NB4 (cell line): ENCODE measurements at places on chromosomes 12 and 14.

GRCh38 chr12:76341436-76342030, 6.7 kb downstream of the BBS10 start:
- DNase-seq, result no peak

- DNase-seq, result peak; percentile 75
Measured at GRCh38 chr14:68683326-68683725, 109.5 kb downstream of the ZFP36L1 start.

DNA sequence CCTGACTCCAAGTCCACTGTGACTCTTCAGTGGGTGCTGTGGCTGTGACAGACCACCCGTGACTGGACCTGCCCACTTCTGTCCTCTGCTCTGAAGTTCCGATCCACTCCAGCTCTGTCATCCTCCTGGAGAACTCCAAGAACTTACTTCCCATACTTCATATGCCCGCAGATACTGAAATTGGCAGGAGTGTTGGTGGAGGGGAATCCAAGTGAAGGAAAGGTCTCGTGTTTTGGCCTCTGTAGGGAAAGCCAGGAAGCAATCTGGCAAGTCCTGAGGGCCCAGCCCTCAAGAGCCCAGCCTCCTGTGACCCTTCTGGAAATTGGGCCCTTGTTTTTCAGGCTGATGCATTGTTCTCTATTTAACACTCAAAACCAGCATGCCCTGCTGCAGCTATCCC, 22.4 kb upstream of the FKBP4 start:
- no peak for DNase-seq

DNA sequence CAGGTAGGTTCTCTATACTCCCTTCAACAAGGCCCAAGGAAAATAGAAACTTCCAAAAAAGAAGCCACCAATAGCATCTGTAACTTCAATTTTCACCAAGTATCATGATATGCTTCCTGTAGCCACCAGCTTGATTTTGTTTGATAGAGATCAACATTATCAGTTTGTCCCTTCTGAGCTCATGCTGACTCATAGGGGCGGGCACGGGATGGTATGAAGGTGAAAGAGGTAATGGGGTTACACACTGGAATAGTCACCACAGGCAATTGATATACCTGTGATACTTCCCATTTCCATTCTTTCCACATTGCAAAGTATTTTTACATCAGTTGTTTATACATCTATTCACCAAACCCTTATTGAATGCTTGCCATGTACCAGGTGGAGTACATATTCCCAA, 134.1 kb downstream of the KCNA5 start:
- no peak for DNase-seq

GRCh38 chr12:25637752-25638151, 84.7 kb upstream of the LMNTD1 start:
- no peak for DNase-seq

DNA sequence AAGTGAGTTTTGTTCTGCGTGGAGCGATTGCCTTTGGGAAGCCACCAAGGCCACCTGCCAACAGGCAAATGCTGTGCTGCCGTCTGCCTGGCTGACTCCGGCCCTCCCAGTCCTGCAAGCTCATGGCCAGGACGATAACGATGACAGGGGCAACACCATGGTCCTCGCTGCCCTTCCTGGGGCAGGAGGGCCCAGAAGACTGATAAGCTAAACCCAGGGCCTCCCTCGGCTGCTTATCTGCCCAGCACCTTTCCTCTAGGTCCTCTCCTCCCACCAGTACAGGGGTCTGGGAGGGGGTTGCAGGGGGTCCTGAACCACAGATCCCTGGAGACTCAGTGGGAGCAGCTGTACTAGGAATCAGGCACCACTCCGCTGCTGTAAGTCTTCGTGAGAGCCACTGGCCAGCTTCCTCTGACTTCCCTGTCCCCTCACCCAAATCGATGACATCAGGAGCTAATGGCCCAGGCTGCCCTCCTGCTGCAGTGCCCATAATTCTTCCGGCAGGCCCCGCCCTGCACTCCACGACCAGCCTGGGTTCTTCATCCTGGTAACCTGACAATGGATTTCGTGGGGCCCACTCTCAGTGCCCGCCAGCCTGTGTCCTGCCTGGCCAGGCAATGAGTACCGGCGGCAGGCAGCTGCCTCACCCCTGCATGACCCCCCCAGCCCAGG, 5.1 kb downstream of the ANKRD9 start:
- DNase-seq, result no peak

GRCh38 chr12:52291267-52291935, at the start of gene KRT81:
Gene KRT81 (minus strand): TSS chr12:52291534. CDS start chr12:52291465, 69 bp downstream.
- no peak for DNase-seq

DNA sequence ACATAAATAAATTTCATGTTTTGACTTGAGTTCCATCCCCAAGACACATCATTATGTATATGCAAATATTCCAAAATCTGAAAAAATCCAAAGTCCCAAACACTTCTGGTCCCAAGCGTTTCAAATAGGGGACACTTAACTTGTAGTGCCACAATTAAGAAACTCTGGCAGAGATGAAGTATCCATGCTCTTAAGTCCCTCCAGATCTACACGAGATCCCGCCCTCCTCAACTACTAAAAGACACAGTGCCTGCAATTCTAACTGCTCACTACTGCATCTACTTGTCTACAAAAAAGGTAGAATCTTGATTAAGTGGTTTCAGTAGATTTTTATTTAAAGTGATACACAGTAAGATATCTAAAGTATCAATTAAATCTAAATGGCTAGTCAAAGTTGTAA, 97.0 kb downstream of the MED13L start:
- DNase-seq, result no peak

DNA sequence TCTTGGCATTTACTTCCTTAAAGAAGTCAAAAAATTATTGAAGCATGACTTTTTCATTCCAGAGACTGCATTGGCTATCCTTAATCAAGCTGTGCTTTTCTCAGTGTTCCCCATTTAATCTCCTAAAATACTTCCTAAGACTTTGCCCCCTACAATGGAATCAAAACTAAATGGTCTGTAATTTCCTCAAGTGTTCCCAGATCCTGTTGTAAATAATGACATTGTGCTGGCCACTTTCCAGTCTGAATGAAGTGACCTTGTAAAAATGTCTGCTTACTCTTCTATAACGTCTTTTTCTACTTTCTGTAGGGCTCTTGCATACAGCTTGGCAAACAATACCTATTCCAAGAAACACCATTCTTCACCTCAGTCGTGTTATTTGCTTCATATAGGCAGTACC, 45.3 kb upstream of the MBIP start:
- no peak for DNase-seq

DNA sequence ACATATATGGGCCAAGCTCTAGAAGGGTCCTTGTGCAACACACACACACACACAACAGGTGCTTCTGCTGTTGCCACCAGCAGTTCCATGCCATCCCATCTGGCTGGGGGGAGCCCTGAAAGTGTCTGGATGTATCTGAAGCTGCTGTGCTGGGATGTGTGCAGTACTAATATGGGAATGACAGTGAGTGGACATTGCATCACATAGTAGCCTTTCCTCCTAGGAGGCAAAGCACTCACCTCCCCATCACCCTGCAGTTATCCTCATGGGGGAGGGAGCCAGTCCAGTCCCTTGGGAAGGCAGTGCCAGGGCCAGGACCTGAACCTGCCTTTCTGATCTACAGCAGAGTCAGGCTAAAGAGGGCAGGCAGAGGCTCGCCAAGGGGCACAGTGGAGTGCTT, 208.9 kb downstream of the CACNA1C start:
- no peak for DNase-seq

GRCh38 chr12:68037616-68038255, 48.5 kb downstream of the IFNG-AS1 start:
- DNase-seq, result no peak

DNA sequence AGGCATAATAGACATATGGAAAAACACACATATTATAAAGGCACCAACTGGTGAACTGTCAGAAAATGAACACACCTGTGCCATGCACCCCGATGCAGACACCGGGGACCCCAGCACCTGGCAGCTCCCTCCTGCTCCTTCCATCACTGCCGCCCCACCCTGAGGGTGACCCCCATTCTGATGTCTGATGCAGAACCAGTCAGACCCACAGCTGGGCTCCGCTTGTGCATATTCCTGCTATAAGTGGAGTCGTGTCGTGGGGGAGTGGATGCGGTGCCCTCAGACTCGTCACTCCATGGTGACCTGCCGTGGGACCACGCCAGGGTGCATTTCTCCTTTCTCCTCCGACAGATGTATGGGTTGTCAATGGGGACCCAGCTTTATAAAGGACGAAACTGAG, 45.7 kb upstream of the MEG3 start:
- no peak for DNase-seq

- DNase-seq, result no peak
Measured at GRCh38 chr14:50882932-50883826, 11.3 kb downstream of the ABHD12B start.

GRCh38 chr12:19025582-19025981, 104.0 kb upstream of the PLEKHA5 start:
- DNase-seq, result no peak

- no peak for DNase-seq
Measured at GRCh38 chr12:41552588-41552987, 364.5 kb downstream of the PDZRN4 start.

- peak; percentile 83 for DNase-seq
Measured at GRCh38 chr12:49705479-49706134, 1.6 kb downstream of the FMNL3 start.

DNA sequence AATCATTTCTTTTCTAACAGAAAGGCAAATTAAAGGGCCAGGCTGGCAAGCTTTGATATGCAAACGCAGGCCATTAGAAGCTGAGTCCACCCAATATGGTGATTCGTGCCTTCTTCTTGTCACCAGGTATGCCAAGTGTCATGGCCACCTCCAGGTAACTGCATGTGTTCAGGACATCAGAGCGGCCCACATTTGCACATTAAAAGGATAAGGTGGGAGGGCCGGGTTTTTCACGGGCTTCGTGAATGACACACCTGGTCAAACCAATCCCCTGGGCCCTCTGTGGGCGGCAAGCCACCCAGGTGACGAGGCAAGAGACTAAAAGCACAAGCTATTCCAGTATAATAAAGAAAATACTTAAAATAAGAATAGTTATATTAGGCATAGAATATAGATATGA, 75.9 kb upstream of the TSPAN11 start:
- no peak for DNase-seq

DNA sequence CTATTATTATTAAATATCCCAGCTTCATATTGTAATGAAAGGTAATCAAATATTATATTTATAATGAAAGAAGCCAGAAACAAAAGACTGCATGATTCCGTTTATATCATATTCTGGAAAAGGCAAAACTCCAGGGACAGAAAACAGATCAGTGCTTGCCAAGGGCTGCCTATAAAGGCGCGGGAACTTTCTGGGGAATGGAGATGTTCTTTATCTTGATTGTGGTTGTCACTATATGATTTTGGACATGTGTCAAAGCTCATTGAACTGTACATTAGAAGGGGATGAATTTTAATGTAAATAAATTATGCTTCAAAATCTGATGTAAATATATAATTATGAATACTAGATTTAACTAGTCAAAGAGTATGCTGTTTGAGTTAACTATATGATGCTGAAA, 115.4 kb upstream of the KRAS start:
- DNase-seq, result no peak

- DNase-seq, result no peak
Measured at GRCh38 chr12:79329933-79330332, 360.8 kb downstream of the PAWR start.

DNA sequence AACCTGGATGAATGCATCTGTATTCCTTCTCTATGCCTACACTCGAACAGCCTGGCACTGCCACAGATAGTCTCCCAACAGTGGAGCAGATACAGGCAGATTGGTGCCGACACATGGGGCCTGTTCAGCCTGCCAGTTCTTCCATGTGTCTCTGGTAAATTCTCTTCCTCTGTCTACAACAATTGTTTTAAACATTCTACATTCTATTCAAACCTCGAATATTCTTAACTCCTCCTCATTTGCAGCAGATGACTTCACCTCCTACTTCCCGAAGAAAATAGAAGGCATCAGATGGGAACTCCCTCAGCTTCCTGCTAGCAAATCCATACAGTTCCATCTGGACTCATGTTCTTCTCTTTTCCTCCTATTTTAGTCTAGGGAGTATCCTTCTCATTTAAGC, 43.1 kb upstream of the OTOGL start:
- DNase-seq, result no peak

- no peak for DNase-seq
Measured at GRCh38 chr12:89765959-89766824, 57.6 kb upstream of the ATP2B1 start.

DNA sequence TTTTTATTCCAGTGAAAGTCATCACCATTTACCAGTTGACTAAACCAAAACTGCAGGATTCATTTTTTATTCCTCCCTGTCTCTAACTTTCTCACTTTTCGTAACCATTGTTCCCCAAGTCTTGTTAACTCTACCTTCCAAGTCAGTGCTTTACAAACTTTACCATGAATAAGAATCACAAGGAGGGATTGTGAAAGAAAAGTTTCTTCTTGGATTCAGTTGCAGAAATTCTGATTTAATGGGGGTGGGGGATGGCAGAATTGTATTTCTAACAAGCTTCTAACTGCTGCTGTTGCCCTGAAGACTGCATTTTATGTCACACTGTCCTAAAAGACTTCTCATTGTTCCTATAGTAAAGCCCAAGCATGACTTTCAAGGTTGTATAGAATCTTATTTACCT, 5.0 kb upstream of the RAB21 start:
- DNase-seq, result no peak

DNA sequence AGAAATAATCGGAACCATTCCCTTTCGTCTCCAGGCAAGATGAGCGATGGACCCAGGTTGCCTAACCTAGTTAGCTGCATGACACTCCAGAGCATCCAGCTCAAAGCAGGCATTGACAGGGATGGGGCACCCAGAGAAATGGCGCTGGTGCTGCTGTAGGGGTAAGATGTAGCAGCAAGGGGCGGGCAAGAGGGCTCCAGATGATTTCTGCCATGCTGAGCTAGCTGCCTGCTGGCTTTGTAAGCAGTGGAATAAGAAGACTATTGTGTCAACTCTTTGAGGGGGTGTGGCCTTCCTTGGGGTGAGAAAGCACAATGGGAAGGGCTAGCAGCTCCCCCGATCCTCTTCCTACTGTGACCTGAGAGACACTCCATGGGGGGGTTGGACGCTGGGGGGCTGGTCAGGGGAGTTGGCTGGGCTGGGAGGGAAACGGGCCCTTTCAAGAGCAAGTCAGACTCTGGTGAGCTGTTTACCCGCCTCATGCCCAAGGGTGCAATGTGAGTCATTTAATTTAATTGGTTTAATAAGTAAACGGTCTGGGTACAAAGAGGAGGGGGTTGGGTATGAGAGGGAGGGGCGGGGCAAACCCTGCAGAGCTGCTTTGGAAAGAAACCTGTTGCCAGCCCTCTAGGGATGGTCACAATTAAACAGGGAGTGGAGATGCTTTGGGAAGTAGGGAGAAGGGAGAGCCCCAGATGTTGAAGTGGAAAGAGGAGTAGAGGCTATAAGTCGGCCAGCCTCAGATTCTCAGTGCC, 50.5 kb downstream of the B4GALNT3 start:
- DNase-seq, result peak; percentile 71
